SJSA1 (cell line): ENCODE measurements at places on chromosomes 7 and 10.

GRCh38 chr10:76552091-76552873 lies 1085.3 kb downstream of the KCNMA1 start:
- DNase-seq, result no peak

GRCh38 chr10:12251581-12251980 lies 55.6 kb downstream of the CDC123 start:
- DNase-seq, result no peak

DNA sequence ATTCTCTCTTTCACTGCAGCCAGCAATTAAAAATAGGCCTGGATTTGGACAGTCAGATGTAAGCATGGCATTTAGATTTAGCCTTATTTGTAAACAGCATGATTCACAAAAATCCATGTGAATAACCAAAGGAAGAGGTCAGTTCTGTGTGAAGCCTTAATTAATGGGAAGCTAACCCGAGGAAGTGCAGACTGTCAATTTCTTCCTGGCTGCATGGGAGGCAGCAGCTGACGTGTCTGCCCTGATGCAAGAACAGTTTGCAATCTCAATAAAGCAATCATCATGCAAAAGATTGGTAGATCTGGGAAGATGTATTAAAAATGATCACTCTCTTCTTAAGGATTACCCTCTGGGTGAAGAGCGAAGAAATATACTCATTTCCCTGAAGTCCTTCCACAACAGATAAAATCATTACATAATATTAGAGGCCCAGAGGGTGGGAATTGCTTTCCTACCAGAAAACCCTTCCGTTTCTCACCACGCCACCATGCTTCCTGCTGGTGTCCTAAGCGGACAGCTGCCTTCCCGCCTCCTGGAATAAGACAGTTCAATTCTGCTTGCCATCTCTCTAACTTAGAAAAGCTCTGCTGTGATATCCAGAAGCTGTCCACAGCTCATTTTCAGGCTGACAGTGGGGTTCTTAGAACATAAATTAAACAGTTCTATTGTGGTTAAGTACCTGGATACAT lies 526.7 kb upstream of the NRP1 start:
- DNase-seq, result no peak

DNA sequence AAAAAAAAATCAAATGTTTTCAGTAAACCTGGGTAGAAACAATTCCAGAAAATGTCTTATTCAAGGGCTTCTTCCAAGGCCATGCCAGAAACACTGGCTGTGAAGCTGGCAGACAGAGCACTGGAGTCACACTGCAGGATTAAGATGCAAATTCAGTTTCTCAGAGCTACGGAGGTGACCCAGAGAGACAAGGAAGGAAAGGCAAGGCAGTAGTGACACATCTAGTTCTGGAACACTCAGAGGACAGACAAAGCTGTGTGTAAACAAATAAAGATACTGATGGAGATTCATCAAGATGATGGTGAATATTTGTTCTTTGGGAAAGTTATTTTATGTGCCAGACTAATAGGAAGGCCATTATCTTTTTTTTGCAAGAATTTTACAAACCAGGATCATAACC lies 608.3 kb upstream of the C7orf33 start:
- DNase-seq, result no peak

DNA sequence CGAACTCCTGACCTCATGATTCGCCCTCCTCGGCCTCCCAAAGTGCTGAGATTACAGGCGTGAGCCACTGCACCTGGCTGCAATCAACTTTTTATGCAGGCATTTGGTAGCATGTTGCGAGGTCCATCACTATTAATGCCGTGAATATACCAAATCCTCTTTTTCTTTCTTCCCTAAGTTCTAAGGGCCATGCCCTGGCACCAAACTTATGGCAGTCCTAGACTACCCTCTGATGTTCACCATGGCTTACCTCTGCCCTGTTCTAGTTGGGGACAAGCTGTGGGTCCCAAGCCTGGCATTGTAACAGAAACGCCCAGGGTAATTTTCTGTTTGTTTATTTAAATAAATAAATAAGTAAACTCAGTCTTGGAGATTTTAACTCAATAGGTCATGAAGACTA lies 13.3 kb downstream of the PRSS2 start:
- DNase-seq, result no peak

GRCh38 chr7:46723003-46723402 lies 801.9 kb upstream of the IGFBP3 start:
- no peak for DNase-seq

- no peak for DNase-seq
Observed at GRCh38 chr7:84176716-84177115, 17.9 kb downstream of the SEMA3A start.

GRCh38 chr7:50685135-50686065 lies 97.3 kb downstream of the GRB10 start:
- DNase-seq, result no peak

DNA sequence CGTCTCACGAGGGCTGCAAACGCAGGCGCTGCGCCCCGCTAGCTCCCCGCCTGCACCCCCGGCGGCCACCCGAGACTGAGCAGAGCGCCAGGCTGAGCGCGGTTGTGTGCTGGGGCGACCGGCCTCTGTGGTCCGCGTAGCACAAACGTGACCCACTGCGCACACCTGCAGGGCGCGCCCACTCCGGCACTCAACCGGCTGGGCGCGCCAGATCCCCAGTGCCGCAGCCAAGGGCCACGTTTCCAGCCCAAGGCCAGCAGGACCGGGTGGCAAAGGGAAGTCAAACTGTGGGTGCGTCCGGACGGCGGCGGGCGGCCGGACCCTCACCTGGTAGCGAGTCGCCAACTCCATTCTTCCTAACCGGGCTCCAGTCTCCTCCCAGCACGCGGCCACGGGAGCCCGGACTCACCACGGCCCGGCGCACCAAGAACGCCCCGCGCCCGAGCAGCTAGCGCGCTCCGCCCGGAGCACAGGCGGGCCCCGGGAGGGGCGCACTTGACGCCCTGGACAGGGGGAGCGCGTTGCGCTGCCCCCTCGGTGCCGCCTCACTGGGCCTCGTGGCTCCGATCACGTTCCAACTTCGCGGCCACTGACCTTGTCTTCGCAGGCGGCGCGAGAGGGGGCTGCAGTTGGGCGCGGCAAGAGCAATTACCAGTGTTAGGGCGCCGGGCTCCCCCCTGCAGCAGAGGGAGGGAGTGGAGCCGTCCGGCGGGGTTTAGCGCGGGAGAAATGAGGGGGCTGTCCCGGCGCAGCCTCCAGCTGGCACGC lies at the start of gene CDCA7L:
CDCA7L (minus strand) TSS at position 446 of the 768 bp plus-strand sequence; CDS start at position 351, 95 bp downstream.
- peak; percentile 88 for DNase-seq

DNA sequence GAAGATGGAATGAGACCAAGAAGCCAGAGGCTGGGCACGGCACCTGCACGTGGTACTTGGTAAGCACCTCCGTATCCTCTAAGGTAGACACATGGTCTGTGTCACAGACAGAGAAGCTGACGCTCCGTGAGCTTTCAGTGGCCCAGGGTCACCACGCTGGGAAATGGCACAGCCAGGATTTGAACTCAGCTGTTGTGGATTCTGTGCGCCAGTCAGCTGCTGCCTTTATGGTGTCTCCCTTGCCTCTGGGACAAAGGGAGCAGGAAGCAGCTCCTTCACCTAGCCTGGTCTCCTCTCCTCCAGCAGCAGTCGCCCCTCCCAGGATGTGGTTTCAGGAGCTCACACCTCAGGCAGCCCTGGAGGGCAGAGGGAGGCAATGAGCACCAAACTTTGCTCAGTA lies 110.8 kb downstream of the ARHGAP22 start:
- DNase-seq, result no peak

- DNase-seq, result no peak
Observed at GRCh38 chr7:121016966-121017365, 28.5 kb downstream of the CPED1 start.

DNA sequence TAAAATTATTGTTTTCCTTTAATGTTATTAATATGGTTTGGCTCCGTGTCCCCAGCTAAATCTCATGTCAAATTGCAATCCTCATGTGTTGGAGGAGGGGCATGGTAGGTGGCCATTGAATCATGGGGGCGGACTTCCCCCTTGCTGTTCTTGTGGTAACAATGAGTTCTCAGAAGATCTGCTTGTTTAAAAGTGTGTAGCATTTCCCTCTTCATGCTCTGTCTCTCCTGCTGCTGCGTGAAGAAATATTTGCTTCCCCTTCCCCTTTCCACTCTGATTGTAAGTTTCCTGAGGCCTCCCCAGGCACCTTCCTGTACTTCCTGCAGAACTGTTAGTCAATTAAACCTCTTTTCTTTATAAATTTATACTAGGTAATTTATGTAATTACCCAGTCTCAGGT lies 27.5 kb downstream of the VIM start:
- DNase-seq, result no peak

DNA sequence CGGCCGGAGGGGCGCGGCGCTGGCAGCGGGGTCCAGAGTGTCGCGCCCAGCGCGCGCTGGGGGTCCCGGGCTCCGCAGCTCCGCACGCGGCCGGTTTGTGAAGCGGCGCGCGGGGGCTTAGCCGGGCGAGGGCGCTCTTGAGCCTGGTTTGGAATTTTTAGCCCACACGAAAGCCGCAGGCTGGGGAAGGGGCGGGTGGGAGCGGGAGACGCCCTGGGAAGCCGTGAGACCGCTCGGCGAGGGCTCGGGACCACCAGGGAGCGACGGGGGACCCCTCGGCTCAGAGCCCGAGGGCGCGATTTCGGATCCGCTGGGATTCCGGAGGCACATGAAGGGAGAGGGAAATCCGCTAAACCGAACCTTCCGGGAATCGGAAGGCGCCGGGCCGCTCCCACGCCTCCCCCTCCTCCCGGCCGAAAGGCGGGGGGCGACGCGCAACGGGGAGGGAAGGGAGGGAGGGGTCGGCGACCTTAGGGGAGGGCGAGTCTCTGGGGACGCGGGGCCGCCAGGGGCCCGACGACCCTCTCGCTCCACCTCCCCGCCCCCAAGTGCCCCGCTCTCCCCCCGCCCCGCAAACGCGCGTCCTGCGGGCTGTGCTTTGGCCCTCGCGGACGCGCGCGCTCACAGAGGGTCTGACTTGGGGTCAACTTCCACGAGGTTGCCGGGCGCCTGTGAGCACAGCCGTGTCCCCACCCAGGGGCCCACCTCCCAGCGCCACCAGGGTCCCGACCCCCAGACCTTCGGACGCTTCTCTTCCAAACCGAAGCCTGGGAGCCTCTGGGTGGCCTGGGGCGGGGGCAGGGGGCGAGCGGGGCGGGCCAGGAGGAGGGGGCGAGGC lies 5.1 kb upstream of the ELFN1 start:
- DNase-seq, result peak; percentile 52

GRCh38 chr7:131300572-131301466 lies 26.9 kb upstream of the MKLN1 start:
- DNase-seq, result no peak

GRCh38 chr7:3725155-3726059 lies 424.4 kb downstream of the SDK1 start:
- no peak for DNase-seq

- no peak for DNase-seq
Observed at GRCh38 chr10:4661511-4662255, 164.3 kb upstream of the AKR1E2 start.

GRCh38 chr7:15459018-15459615 lies 102.7 kb downstream of the AGMO start:
- DNase-seq, result no peak

GRCh38 chr7:40742270-40742669 lies 607.5 kb downstream of the SUGCT start:
- DNase-seq, result no peak

- no peak for DNase-seq
Observed at GRCh38 chr7:28026237-28026636, 154.4 kb downstream of the JAZF1 start.

- DNase-seq, result no peak
Observed at GRCh38 chr7:72751978-72752377, 76.0 kb downstream of the TYW1B start.

- no peak for DNase-seq
Observed at GRCh38 chr10:126663328-126663727, 7.2 kb downstream of the C10orf90 start.

- no peak for DNase-seq
Observed at GRCh38 chr10:115826396-115826795, 446.6 kb downstream of the GFRA1 start.

GRCh38 chr7:47581804-47582763 lies at the start of gene TNS3:
Gene TNS3, minus strand, starts transcription at chr7:47582111. Its CDS starts 142,475 bp downstream, at chr7:47439636.
- no peak for DNase-seq

- no peak for DNase-seq
Observed at GRCh38 chr10:18456984-18457383, 194.4 kb downstream of the NSUN6 start.

DNA sequence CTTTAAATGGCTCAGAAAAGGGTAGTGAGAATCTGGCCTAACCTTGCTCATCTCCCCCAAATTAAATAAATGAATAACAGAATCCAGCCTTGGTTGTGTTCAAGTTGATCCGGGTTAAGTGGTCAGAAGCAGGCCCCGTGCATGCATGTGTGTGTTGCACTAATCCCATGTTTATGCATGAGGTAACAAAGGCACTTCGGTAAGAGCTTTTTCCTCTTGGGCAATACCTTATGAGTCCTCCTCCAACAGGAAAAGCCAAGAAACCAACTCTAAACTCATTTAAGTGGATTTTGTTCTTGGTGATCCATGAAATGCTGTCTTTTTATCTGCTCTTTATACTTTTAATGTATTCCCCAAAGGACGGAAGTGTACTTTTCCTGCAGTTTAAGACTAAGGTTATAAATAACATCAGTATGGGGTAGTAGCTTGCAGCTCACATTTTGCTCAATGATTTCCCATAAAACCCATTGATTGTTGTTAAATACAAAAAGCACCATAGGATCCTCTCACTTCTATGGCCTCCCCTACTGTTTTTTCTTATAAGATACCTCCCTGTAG lies 104.9 kb upstream of the YAE1 start:
- DNase-seq, result no peak

GRCh38 chr10:33327751-33328150 lies 6.7 kb downstream of the NRP1 start:
- no peak for DNase-seq

DNA sequence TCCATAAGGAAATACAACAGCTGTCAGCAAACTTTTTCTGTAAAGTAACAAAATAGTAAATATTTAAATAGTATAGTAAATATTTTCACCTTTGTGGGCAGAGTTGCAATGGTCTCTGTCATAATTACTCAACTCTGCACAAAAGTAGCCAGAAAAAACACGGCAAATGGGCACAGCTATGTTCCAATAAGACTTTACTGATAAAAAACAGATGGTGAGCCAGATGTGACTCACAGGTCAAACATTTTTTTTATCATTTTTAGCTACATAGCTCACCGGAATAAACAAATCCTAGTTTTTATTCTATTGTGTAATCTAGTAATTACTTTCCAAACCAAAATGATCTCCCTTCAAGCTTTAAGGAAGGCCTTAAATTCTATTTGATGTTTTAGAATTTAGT lies 55.3 kb downstream of the NCAPG2 start:
- DNase-seq, result peak; percentile 76
